Breast epithelium (tissue), 4 donors: ENCODE measurements at places on chromosomes 13 and 19. TPM values are rescaled to one million over a fixed set of nuclear protein-coding genes. Genes with fewer than 3 reads are reported as not detected.

The EML2 gene
- 32.4 TPM for total RNA-seq

- DNase-seq, result no peak
These were observed 625.2 kb upstream of the PCDH20 start for GRCh38 chr13:62040806-62041205.

DNA sequence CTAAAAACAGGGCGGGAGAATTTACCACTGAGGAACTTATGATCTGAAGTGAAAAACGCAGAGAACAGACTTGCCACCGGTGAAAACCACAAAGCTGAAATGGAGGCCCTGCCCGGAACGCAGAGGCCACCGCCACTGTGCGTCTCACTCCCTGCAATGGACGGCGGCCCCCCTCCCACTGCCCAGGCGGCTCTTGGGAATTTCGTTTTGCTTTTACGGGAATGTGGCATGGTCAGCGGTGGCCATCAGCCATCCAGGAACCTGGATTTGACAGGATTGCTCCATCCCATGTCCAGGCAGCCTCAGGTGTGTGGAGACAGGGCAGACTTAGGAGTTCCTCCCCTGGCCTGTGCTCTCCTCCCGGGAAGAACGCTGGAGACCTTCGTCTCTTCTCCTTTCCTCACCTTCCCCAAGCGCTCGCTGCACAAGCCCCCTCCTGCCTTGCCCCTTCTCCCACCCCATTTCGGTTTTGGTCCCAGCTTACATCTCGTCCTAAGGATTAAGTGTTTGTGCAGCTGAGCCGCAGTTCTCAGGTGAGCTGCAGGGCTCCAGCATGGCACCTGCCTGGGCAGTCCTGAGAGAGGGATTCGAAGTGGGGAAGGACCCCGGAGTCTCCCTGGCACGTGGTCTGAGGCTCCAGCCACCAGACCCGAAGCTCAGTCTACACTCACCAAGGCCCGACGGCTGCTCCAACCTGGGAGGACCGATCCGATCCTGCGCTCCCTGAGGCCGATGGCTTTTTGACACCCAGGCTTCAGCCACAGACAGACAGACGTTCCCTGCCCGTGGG, 49.9 kb downstream of the MCF2L start:
- DNase-seq, result no peak

- no peak for DNase-seq
These were observed 71.2 kb upstream of the GTF3A start for GRCh38 chr13:27353166-27353583.

- DNase-seq, result no peak
These were observed 2.2 kb downstream of the RPS11 start for GRCh38 chr19:49498475-49498874.

The RXFP2 gene
- not detected for total RNA-seq
